ENCODE measurements at places on chromosomes 16 and 17.

- DNase-seq, result no peak
Observed at GRCh38 chr17:46202424-46202823, 9.2 kb upstream of the KANSL1 start.

- DNase-seq, result no peak
Observed at GRCh38 chr17:21462237-21462636, 86.1 kb downstream of the KCNJ12 start.

- DNase-seq, result peak; percentile 68
Observed at GRCh38 chr16:85752511-85753420, 1.9 kb upstream of the C16orf74 start.

DNA sequence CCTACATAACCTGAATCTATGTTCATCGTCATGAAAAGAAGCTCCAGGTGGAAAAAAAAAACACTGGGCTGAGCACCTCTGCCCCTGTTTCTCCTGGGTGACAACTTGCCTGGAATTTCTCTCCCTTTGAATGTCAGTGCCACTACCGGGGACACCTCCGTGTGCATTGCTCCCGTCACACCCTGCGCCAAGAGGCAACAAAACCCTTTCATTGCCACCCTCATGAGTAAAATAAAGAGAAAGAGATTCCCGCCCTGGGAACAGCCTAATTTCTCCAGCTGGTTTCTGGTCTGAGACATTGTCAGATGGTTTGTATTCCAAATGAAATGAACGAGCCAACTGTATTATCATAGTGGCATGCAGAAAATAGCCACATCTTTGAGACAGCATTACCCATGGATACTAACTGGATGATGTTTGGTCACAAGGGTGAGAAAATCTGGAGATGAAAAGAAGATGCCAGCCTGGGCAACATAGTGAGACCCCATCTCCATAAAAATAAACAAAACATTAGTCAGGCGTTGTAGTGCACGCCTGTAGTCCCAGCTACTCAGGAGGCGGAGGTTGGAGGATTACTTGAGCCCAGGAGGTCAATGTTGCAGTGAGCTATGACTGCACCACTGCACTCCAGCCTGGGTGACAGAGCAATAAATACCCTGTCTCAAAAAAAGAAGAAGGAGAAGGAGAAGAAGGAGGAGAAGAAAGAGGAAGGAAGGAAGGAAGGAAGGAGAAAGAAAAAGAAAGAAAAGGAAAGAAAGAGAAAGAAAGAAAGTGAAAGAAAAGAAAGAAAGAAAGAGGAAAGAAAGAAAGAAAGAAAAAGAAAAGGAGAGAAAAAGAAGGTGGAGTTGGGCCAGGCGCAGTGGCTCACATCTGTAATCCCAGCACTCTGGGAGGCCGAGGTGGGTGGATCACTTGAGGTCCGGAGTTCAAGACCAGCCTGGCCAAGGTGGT is 42.2 kb upstream of the ADCY9 start:
- no peak for DNase-seq

GRCh38 chr17:44765965-44766364 is 7.2 kb downstream of the ADAM11 start:
- no peak for DNase-seq

GRCh38 chr17:48726916-48727286 is 1.6 kb downstream of the HOXB13 start:
- DNase-seq, result no peak

DNA sequence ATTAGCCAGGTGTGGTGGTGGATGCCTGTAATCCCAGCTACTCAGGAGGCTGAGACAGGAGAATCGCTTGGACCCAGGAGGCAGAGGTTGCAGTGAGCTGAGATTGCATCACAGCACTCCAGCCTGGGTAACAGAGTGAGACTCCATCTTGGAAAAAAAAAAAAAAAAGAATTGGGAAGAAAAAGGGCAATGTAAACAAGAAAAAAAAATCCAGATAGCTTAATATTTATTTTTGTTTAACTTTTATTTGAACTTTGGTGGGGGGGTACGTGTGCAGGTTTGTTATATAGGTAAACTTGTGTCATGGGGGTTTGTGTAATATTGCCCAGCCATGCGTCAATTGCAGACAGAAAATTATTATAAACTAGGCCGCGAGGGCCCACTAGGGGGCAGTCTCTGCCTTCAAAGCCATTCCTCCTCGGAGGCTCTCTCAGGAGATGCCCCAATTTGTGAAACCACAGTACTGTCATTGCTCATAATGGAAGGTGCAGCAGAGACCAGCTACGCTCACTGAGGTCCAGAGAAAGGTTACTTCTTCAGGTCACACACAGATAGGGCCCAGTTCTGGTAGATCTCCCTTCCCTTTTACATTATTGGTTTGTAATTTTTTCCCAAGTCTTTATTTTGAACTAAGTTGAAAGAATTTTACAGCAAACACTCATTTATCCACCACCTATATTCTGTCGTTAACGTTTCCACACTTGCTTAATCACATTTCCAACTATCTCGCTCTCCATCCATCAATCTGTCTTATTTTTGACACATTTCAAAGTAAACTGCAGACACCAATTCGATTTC is 206.2 kb downstream of the PRKCB start:
- peak; percentile 54 for DNase-seq
